Right lobe of liver (tissue), 6 donors: ENCODE measurements at places on chromosomes 3 and 15. TPM values are rescaled to one million over a fixed set of nuclear protein-coding genes. Genes with fewer than 3 reads are reported as not detected.

- H3K27me3 ChIP-seq, result no peaks in the 10 kb centered on the region
- H3K36me3 ChIP-seq, result no peaks in the 10 kb centered on the region
- no peaks in the 10 kb centered on the region for H3K4me1 ChIP-seq
These were observed 3.4 kb downstream of the VILL start for GRCh38 chr3:37993820-37994638.

DNA sequence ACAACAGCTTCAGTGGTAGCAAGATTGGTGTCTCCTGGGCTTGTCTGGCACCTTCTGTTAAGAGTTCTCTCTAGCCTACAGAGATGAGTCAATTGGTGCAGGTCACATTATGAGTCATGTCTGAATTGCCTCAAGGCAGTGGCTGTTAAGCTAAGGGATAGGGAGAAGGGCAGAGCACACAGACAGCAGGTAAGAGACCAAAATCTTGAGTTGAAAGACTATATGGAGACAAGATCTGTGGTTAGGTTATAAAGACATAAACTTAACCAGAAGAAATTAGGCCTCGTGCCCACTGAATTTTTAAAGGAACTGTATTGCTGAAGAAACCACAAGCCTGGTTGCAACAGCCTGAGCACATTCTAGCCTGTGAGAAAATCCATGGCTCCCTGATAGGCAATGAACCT lies 19.2 kb upstream of the KPNA1 start:
- no peaks in the 10 kb centered on the region for H3K27me3 ChIP-seq
- no peaks in the 10 kb centered on the region for H3K4me1 ChIP-seq
- DNase-seq, result no peak
- peaks cover 11% of the 10 kb centered on the region for H3K36me3 ChIP-seq

DNA sequence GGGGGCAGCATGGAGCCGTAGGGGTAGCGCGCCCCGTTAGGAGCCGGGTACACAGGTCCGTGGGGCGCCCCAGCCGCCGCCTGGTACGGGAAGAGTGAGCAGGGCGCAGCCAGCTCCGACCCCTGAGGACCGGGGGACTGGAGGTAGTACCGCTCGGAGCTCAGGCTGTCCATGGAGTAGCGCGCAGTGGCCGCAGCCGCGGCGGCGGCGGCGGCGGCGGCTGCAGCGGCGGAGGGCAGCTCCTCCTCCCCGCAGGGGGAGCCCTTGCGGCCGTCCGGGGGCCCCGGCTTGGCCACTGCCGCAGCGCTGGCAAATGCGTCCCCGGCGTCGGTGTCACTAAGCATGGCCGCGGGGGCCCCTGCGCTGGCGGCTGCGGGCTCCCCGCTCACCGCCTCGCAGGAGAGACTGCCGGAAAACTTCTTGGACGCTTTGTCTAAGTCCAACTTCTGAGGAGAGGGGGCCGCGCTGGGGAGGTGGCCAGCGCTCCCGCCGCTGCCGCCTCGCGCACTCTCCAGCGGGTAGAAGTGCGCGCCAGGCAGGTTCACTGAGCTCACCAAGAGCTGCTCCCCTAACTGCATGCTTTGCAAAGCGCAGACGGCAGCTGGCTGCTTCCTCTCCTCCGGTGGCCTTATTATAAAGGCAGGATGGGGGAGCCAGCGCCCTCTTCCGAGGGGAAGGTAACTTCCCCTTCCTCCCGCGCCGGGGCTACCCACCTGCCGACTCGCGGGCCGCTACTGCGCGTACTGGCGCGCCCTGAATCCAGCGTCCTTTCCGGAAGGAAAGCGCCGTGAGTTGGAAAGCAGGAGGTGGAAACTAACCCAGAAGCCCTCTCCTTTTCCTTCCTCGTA lies at the start of gene EOMES:
Gene EOMES (minus strand): TSS at position 607 of the 848 bp plus-strand sequence. CDS start 29 bp downstream, at position 578.
- peaks cover 10% of the 10 kb centered on the region for H3K4me1 ChIP-seq
- peaks cover 6% of the 10 kb centered on the region for H3K27me3 ChIP-seq
- H3K4me3 ChIP-seq, result peak within 1 kb of the TSS; percentile 46
- DNase-seq, result peak; percentile 49
- no peaks in the 10 kb centered on the region for H3K36me3 ChIP-seq
- H3K27ac ChIP-seq, result no peak within 1 kb of the TSS

- H3K27ac ChIP-seq, result no peak overlapping the region
- H3K36me3 ChIP-seq, result no peaks in the 10 kb centered on the region
- H3K4me3 ChIP-seq, result no peak overlapping the region
These were observed 22.8 kb upstream of the C2CD4B start for GRCh38 chr15:62187910-62188309.

DNA sequence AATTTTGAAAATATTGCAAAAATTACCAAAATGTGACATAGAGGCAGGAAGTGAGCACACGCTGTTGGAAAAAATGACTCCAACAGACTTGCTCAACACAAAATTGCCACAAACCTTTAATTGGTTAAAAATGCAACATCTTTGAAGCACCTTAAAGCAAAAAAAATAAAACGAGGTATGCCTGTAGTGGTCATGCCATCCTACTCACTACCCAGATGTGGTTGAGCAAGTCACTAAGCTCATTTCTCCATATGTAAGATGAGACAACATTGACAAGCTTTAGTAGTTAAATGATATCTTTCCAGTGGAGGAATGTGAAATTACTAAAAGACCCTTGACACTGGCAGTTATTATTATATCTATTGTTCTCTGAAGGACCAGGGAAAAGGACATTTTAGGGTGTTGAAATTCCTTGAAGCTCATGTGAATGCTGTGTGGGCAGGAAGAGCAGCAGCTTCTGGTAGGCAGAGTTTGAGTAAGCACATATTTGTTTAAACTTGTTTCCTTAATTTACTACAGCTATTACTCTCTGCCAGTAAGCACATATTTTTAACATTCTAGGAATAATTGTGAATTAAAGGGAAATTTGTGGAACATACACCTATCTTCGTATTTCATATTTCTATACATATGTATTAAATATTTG lies 131.6 kb upstream of the P2RY1 start:
- no peaks in the 10 kb centered on the region for H3K4me1 ChIP-seq
- DNase-seq, result no peak
- H3K36me3 ChIP-seq, result no peaks in the 10 kb centered on the region
- H3K27ac ChIP-seq, result no peak overlapping the region
- no peak overlapping the region for H3K4me3 ChIP-seq

DNA sequence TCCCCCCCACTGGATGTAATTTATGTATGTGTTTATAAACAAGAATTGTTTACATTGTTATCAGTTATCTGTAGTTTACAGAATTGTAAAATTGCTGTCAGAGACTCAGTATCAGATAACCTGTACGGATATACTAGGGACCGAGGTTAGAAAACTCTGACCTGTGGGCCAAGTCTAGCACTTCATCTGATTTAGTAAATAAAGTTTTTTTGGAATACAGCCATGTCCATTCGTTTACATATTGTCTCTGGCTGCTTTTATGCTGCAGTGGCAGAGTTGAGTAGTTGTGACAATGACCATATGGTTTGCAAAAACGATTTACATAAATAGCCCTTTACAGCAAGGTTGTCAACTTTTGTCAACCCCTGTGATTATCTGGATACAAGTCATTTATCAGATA lies 52.6 kb downstream of the LRRC28 start:
- no peak overlapping the region for H3K4me3 ChIP-seq
- no peaks in the 10 kb centered on the region for H3K27me3 ChIP-seq
- no peaks in the 10 kb centered on the region for H3K4me1 ChIP-seq

- no peak overlapping the region for H3K4me3 ChIP-seq
- no peak for DNase-seq
- H3K27me3 ChIP-seq, result peaks cover 8% of the 10 kb centered on the region
- no peaks in the 10 kb centered on the region for H3K4me1 ChIP-seq
- H3K27ac ChIP-seq, result no peak overlapping the region
These were observed 1.0 kb upstream of the RYR3 start for GRCh38 chr15:33309602-33310276.

DNA sequence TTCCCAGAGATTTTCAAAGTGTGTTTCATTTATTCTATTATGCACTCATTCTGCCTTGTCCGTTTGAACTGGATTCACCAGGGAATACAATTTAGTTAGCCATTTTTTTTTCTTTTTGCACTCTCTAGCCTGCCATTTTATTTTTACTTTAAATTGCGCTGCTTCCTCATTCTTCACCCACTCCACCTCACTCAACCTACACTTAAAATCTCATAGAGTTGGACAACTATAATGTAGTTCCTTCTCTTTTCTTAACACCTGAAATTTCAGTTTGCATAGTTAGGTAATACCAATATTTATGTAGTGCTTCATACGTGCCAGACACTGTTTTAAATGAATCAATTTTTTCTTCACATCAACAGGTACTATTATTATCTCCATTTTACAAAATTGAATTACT lies 42.4 kb upstream of the CMC1 start:
- H3K27me3 ChIP-seq, result no peaks in the 10 kb centered on the region
- H3K4me1 ChIP-seq, result no peaks in the 10 kb centered on the region
- no peak for DNase-seq
- H3K27ac ChIP-seq, result no peak overlapping the region
- H3K4me3 ChIP-seq, result no peak overlapping the region

DNA sequence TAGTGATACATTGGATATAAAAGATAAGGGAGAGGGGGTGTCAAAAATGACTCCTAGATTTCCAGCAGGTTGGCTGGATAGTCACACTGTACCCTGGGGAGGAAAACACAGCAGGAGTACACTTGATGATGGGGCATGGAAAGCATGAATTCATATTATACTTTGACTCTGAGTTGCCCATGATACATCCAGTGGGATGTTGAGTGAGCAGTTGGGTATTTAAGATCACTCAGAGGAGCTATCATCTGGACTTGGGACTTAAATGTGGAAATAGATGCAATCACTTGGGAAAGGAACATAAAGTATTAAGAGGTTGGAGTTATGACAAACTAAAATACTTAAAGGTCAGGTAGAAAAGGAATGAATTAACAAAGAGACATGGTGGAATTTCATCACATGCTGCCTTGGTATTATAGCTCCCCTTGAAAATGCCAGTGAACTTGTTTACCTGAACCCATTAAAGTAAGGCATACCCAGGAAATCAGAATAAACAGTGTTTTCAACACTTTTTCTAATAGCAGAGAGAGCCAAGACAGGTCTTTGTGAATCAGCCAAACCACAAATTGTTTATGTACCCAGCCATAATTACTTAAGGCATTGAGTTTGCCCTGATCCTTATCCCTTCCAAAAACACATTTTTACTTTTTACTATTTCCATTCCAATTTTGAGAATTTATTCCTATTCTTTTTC lies 49.9 kb upstream of the ABI3BP start:
- H3K27ac ChIP-seq, result no peak overlapping the region
- H3K4me3 ChIP-seq, result no peak overlapping the region
- H3K27me3 ChIP-seq, result no peaks in the 10 kb centered on the region
- DNase-seq, result no peak
- H3K36me3 ChIP-seq, result no peaks in the 10 kb centered on the region

DNA sequence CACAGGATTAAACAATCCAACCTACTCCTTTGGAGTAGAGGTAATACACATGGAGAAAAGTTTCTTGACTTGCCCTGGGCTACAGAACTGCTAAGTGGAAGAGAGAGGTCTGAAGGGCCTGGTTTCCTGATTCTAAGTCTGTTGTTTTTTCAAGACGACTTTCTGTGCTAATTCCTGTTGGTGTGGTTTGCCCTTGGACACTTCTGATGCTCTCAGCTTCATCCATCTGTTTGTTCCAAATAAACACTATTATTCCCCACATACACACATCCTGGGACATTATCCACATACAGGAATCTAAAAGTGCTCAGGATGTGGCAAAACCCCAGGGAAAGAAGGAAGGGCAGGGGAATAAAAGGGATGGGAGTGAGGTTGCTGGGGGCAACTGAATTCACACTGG lies 393.5 kb upstream of the TBL1XR1 start:
- no peaks in the 10 kb centered on the region for H3K4me1 ChIP-seq
- no peak overlapping the region for H3K27ac ChIP-seq
- no peaks in the 10 kb centered on the region for H3K36me3 ChIP-seq
- H3K4me3 ChIP-seq, result no peak overlapping the region
- no peaks in the 10 kb centered on the region for H3K27me3 ChIP-seq
- no peak for DNase-seq

DNA sequence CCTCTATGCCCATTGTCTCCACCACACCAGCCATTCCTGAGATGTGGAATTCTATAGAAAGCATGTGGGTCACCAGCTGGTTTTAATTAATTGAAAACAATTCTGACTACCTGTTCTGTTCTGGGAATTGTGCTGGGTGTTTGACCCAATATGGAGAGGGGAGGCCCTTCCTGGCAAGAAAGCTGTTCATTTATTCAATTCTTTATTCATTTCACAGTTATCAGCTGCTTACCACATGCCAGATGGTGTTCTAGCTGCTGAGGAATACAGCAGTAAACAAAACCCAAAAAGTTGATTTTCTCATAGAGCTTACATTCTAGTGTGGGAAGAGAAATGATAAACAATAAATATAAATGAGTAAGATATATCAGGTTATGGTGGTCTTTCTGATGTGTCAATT lies 296.1 kb upstream of the RASGRP1 start:
- H3K27me3 ChIP-seq, result no peaks in the 10 kb centered on the region
- no peaks in the 10 kb centered on the region for H3K36me3 ChIP-seq
- no peak overlapping the region for H3K4me3 ChIP-seq
- H3K4me1 ChIP-seq, result no peaks in the 10 kb centered on the region

DNA sequence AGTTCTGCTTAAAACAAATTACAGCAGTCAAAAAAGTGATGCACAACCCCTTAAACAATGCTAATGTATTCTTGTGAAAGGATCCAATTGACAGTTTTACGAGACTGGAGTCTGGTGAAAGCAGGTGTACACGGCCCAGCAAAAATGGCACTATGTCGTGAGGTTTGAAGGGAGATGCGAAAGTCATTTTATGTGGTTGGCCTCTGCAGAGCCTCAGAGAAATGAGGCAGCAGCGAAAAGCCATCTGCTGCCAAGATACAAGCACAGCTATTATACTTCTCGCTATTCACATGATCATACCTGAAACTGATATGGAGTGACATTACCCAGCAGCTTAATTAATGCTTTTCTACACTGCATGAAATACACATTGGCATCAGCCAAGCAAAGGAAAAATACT lies 36.4 kb downstream of the MECOM start:
- H3K27ac ChIP-seq, result no peak overlapping the region
- H3K27me3 ChIP-seq, result no peaks in the 10 kb centered on the region
- no peak overlapping the region for H3K4me3 ChIP-seq
- DNase-seq, result no peak

GRCh38 chr3:45957586-45957985 lies 14.3 kb downstream of the CXCR6 start:
- no peaks in the 10 kb centered on the region for H3K4me1 ChIP-seq
- H3K4me3 ChIP-seq, result no peak overlapping the region
- no peak overlapping the region for H3K27ac ChIP-seq
- no peak for DNase-seq

DNA sequence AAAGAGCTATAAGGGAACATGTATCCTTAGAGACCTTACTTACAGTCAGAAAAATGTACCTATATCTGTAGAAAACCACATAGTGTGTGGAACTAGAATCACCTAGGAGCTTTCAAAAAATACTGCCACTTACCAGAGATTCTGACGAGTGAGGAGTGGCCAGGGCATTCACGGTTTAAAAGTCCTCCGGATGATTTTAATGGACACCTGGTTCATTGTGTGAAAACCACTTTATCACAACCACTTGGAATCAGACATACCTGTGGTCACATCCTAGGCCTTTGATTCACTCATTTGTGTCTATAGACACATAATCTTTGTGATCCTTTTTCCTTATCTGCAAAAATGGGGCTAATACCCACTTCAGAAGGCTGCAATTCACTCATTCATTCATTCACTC lies 159.8 kb downstream of the MBNL1 start:
- H3K4me3 ChIP-seq, result no peak overlapping the region
- no peak overlapping the region for H3K27ac ChIP-seq
- DNase-seq, result no peak

GRCh38 chr3:45980229-45980813 lies 15.3 kb downstream of the FYCO1 start:
- no peaks in the 10 kb centered on the region for H3K27me3 ChIP-seq
- no peak for DNase-seq
- no peak overlapping the region for H3K4me3 ChIP-seq
- peaks cover 4% of the 10 kb centered on the region for H3K36me3 ChIP-seq
- no peak overlapping the region for H3K27ac ChIP-seq

The GOLGA8G gene
- total RNA-seq, result not detected

The DUOX1 gene
- not detected for total RNA-seq

The IL16 gene
- 5.4 TPM for total RNA-seq

The WNT7A gene
- not detected for total RNA-seq

The PLA2G4E gene
- not detected for total RNA-seq

The ROBO2 gene
- total RNA-seq, result 0.25 TPM

The RPP25 gene
- total RNA-seq, result 6.9 TPM
